ENCODE measurements at places on chromosomes 12 and 14.

GRCh38 chr12:109621211-109621694 is 47.7 kb downstream of the MVK start:
- DNase-seq: no peak

GRCh38 chr14:64725261-64725815 is 21.1 kb downstream of the PLEKHG3 start:
- no peak for DNase-seq

- peak; percentile 76 for DNase-seq
Observed at GRCh38 chr12:40224439-40225291, at the start of gene LRRK2. Gene LRRK2 (plus strand): TSS chr12:40224997. CDS start chr12:40225132, 135 bp downstream.

DNA sequence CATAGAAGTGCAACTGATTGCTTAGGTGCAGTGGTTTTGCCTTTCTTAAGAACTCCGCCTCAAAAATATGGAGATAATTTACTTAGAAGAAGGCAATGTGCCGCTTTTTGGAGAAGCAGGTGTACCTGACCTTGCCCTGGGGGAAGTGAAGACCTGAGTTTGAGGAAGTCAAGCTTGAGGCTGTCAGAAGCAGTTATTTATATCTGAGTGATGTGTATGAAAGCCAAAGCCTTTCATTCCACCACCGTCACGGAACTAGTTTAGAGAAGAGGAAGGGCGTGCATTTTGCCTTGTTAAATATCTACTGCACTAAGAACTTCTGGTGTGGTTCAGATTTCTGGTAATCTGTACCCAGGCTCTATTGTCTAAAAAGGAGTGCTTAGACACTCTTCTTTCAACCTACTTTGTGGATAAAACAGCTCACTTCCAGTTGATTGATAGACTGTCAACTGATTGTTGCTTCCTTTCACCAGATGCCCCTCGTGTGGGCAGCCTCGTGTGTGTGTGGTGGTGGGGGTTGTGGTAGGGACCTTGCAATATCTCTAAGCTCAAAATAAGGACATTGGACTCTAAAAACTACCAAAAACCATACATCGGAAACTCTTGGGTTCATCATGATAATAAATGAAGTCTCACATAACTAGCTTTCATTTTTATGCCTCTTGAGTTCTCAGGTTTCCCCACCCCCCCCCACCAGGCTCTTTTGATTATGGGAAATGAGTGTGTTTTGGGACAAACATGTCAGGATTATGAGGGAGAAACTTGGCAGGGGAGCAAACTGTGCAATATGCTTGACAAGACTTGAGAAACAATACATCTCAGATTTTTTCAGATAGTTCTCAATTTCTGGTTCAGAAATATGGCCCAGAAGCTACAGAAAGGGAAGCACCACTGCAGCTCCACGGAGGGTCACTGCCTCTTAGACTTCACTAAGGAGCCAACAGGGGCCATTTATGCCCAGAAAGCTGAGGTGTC is 78.6 kb downstream of the ARF6 start:
- peak; percentile 93 for DNase-seq

- DNase-seq: no peak
Observed at GRCh38 chr12:2693244-2693860, 101.4 kb upstream of the FKBP4 start.

- DNase-seq: no peak
Observed at GRCh38 chr14:53042480-53042879, 91.6 kb upstream of the FERMT2 start.

- DNase-seq: no peak
Observed at GRCh38 chr14:101499080-101499479, 62.2 kb upstream of the DIO3 start.

- DNase-seq: no peak
Observed at GRCh38 chr12:4956054-4956453, 46.3 kb downstream of the KCNA1 start.

DNA sequence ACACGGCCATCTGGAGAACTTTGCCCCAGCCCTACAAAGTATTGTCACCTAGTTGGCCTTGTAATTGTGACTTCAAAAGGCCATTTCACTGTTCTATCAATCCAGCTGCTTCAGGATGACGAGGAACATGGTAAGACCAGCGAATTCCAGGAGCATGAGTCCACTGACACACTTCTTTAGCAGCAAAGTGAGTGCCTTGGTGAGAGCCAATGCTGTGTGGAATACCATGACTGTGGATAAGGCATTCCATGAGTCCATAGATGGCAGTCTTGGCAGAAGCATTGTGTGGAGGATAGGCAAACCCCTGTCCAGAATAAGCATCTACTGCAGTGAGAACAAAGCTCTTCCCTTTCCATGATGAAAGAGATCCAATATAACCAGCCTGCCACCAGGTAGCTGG is 1009.1 kb upstream of the USP15 start:
- no peak for DNase-seq

DNA sequence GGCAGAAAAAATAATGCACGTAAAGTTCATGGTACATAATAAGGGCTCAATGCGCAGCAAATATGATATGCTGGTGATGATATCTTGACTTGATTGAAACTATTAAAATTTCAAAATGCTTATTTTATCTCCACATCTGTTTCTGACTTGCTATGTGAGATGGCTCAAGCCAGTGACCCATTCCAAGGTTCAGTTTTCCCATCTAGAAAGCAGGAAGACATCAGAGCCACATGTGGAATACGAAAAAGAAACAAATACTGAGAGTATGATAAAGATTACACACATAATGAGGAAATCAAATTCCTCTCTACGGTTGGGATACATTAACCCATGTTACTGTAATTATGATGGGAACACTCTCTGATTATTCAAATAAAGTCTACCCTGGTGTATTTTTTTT is 24.0 kb upstream of the TSPAN11 start:
- DNase-seq: no peak
